ENCODE measurements at places on chromosomes 5 and 9.

DNA sequence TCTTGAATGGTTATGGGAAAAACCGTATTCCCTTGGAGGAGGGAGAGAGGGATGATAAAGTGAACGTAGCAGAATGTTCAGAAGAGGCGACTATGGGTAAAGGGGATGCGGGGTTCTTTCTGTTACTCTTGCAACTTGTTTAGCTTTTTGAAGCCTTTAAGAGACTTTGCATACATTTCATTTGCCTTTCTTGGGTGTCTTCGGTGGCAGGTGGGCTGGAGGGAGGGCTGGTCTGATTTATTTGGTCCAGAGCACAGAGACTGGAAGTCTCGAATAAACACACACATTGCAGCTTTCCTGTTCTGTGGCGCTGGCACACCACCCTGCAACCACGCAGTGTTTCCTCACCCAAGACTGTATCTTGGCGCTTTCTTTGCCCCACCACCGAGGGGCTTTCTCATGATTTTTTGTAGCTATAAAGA lies 23.2 kb downstream of the TTF1 start:
- DNase-seq, result no peak

- DNase-seq, result no peak
These were observed 120.7 kb downstream of the RNF180 start for GRCh38 chr5:64286381-64286780.

DNA sequence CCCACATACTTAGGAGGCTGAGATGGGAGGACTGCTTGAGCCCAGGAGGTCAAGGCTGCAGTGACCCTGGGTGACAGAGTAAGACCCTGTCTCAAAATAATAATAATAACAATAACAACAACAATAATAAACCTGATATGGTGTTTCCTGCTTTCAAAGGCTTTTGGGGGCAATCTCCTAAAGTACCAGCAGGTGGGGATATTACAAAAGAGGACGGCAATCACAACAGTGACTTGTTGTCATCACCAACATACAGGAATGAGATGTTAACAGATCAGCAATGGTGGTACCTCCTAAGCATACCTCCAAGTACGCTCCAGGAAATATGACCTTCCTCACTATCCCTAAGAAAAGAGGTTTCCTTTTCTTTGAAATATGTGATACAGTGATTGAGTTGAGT lies 91.1 kb upstream of the RNF180 start:
- DNase-seq, result peak; percentile 4

DNA sequence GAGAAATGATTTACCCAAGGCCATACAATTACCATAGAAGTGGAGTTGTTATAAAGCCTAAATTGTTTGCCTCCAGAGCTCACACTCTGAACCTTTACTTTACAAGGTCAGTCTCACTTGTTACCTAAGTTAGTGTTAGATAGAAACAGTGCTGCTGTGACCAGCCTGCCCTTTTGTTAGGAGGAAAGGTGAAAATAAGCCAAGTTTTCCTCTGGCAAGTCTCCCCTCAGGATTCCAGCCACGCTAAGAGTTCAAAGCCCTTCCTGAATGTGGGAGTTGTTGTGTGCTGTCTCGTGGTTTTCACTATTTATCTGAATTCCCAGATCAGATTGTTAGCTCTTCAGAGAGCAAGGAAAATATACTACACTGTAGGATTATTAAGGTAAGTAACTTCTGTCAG lies 260.0 kb downstream of the SGCD start:
- no peak for DNase-seq

GRCh38 chr5:160467555-160468362 lies 46.1 kb downstream of the PTTG1 start:
- no peak for DNase-seq

DNA sequence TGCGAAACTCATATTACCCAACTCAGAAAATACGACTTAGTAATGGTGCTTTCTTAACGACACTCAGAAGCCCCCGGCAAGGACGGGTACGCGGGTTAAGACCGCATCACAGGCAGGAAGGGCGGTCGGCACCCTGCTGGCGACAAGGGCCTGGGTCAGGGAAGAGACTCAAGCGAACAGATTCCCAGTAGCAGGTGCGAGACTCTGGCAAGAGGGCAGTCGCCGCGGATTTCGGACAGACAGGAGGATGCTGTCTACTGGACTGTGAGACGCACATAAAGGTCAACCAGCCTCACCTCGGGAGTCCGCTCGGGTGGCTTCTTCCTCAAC lies 398 bp downstream of the RAPGEF6 start:
- DNase-seq, result no peak

DNA sequence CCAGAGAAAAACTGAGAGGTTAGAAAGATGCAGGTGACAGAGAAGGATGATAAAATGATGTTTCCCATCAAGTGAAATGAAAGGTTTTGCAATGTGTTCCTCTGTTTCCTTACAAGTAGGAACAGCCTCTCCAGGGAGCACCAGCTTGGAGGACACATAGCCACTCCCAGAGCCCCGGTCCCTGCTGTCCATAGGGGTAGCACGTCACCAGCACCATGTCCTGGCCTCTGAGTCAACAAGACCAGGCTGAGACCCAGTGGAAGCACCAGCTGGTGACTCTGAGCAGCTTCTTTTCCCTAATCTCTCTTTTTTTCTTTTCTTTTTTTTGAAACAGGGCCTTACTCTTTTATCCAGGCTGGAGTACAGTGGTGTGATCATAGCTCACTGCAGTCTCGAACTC lies 19.4 kb upstream of the HMCN2 start:
- DNase-seq, result no peak

GRCh38 chr9:108297073-108297472 lies 558.7 kb downstream of the ACTL7B start:
- no peak for DNase-seq

DNA sequence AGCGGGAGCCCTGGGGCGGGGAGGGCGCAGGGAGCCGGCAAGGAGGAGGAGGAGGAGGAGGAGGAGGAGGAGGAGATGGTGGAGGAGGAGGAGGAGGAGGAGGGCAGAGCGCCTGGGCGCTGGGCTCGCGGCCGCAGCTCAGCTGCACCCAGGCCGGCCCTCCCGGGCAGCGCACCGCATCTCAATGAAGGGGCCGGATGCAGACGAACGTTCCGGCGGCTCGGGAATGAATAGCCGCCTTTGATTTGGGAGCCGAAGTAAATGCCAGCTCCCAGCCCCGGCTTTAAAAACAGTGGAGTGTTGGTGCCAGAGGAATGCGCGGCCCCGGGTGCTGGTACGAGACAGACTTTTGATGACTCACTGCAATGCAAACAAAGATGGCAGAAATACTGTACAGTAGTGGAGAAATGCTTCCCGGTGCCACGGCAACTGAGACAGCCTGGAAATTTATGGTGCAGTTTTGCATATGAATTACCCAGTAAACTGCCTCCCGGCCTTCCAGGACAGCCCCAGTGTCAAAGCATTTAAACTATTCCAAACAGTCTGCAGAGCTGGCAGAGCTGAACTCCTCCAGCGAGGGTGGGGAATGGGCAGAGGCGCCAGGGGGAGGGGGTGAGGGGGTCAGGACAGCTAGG lies 43.1 kb downstream of the NACC2 start:
- peak; percentile 92 for DNase-seq

DNA sequence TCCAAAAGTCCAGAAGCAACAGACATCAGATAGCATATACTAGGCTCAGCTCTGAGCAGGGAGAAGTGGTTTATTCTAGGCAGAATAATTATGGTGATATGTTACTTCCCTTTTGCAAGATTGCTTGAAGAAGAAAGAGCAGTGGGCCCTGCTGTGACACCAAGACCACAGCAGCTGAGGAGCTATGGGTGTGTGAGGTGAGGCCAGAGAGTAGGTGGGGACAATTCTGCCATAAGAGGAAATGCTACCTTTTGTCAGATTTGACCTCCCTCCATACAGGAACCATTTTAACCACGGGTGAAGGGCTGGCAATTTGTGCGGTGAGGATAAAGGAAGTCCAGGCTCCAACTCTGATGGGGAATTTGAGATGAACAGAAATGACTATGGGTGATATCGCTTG lies 51.3 kb downstream of the TNFSF15 start:
- DNase-seq, result no peak

DNA sequence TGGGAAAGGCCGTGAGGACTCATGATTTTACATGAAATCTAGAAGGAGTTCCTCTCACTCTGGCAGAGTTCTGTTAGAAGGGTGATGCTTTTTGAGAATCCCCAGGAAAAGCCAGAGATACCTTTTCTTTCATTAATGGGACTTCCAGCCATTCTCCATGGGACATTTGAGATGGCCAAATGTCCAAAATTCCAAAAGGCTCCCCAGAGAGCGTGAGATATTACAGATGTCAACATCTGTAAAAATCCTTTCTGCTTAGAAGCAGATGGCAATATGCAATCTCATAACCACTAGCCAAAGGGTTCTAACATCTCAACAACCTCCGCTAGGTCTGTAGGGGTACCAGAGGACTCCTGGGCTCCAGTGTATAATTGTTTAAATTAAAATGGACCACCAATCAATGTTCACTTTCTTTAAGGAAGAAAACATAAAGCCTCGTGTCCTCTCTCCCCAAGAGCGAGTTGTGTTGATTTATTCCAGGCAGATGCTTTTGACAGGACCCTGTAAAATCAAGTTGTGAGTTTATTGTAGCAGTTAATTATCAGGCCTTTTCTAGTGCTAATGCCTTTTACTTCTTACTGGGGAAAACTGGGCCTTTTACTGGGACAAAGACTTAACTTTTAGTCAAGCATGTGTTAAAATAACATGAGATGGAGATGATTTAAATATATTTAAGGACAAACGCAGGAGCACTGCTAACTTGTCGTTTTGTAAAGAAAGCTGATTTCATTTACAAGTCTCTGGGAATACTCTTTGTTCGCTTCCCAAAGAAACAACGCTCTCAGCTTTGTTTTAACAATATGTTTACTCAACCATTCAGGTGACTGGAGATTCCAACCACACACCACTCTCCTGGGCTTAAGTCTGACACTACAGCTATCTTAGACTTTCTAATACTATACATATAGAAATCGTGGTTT lies 4.8 kb downstream of the GAS1 start:
- DNase-seq, result no peak

DNA sequence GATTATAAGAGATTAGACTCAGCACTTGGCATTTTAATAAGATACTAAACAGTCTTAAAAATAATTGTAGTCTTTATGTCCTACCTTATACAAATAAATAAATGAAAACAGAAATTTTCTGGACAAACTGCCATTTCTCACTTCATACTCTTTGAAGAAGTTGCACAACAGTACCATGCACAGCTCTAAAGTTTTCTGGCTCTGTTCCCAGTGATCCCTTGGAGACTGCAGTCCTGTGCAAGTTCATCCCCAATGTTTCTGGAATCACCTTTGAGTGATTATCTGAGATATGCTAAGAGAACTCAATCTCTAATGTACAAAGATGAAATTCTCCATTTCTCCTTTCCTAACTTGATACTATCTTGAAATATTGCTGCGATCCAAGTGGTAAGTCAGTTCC lies 330.4 kb upstream of the EDIL3 start:
- no peak for DNase-seq

DNA sequence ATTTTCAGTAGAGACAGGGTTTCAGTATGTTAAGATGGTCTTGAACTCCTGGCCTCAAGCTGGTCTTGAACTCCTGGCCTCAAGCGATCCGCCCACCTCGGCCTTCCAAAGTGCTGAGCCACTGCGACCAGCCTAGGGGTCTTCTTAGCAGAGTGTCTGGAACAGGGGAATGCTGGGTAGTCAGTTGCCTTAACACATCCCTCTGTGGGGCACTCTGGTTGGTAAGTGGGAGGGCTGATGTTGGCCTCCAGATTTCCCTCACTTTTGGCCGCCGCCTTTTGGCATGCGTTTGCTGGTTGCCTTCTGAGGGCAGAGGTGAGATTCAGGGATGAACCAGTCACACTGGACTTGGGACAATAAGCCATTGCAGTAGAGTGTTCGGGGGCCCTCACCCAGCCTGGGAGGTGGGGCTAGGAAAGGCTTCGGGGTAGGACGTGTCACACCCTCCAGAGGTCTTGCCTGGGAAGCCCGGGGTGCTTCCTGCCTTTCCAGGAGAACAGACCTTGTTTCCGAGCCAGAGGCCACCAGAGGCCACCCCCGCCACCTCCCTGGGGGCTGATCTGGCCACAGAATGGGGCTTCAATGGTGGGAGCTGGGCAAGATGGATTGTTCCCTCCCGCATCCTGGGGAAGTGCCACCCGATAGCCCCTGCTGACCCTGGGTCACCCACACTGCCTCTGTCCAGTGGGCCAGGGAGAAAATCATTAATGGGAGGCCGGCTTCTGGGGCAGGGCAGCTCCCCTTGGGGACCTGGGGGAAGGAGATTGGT lies 13.3 kb downstream of the FGF18 start:
- no peak for DNase-seq

DNA sequence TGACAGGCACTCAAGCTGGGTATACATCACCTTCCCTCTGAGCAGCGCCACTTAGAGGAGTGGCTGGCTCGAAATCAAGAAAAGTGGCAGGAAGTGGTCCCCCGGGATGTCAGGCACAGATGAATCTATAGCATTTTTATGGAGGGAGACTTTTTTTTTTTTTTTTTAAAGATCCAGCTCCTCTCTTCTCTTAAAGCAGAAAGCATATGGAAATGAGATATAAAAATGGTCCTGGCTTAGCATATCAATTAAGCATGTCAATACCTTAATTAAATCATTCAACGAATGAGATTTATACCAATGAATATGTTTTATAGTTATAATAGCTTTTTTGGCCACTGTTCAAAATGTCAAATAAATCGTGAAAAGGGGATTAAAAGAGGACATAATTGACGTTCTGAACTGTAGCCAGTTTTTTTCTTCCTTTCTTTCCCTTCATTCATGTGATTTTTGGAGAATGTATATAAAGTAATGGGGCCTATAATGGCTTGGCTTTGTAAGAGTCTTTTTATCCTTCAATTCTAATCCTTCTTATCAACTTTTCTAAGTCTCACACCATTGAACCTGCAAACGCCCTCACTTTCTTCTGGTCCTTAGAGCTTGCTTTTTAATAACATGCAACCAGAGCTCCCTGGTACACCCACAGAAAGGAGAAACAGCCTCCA lies 319.2 kb upstream of the PANK3 start:
- peak; percentile 51 for DNase-seq

DNA sequence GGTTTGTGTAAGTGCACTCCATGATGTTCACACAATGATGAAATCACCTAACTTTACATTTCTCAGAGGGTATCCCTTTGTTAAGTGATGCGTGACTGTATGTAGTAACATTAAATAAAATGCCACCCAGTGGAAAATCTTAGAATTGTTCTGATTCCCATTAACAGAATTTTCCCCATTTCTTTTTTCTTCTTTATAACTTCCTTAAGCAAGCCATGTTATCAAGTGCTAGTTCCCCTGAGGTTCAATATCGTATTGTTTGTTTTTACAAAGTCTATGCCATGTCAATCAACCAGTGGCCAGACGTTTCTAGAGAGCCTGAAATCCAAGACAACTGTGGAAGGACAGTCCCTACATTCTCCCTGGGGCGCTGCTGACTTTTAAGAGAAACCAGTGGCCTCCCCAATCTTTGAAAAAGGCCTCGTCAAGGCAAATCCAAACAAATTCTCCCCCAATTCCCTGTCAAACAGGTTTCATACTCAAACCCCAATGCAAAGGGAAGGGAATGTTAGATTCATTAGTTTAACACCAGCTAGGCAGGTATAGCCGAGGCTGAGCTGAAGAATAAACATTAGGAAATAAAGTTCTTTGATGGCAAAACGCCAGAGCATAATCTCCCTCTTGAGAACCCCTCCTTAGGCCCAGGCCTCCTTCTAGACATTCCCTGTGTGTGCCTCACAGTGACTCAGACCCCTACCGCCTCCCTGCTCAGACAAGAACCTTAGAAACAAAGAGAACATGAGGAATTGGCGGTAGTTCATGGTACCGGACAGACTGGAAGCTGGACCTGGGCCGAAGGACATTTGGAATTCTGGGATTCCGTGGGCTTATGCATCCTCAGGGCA lies 198.7 kb downstream of the GNA14 start:
- DNase-seq, result peak; percentile 79

- no peak for DNase-seq
These were observed 97.9 kb downstream of the MVB12B start for GRCh38 chr9:126424511-126424910.

- DNase-seq, result no peak
These were observed 117.4 kb upstream of the PRSS3 start for GRCh38 chr9:33677961-33678360.

Measured in retinal pigment epithelial cell (primary cell).